ENCODE measurements at places on chromosomes 11 and 22.

- no peak for DNase-seq
Measured at GRCh38 chr11:20450829-20451228, 63.3 kb downstream of the PRMT3 start.

DNA sequence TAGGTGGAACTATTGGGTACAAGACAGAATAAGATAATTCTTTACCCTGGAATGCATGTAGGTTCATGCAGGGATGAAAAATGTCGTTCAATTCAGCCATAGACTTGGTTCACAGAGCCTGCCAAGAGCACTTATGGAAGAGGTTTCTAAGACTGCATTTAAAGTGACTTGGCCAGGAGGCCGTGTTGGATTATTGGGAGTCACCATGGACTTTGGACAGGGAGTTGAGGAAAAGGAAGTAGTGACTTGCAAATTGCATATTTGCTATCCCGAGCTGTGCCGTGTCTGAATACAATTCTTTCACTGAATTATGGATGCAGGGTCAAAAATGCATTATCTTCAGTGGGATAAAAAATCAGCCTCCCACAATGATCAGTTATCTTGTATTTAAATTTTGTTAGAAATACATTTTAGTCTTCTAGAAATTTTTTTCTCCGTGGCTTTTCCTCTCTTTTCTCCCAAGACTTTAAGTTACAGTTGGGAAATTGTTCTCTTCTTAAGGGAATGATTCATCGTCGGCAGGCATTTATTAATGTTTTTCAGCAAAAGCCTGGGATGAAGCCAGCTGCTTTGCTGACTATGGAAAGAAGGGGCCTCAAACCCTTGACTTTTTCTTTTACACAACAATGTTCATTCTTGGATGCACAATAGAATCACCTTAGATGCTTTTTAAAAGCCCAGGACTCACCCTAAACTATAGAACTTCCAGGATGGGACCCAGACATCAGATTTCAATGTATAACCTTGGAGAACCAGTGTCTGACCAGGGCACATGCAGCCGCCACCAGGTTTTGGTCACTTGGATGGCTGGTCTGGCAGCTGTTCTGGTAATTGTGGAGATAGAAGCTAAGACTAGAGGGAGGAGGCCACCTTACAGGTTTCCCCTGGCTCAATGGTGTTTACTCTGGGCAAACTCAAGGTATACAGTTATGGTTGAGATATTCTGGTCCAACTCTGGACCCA lies 70.8 kb downstream of the FAT3 start:
- no peak for DNase-seq

DNA sequence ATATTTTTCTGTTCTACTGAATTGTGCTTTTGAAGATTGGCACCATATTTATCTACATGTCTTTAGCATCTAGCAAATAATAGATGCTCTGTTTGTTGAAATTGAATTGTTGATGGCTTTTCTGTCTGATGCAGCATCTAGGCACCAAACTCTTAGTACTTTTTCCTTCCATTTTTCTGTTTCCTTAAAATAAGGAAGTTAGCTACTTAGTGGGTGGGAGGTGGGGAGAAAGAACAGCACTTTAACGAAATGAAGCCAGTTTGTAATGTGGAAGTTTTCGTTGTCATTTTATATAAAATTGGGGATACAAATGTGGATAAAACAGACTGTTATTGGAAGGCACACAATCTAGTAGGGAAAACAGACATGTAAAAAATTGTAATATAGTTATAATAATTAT lies 76.6 kb downstream of the HIPK3 start:
- DNase-seq, result no peak

GRCh38 chr11:64633555-64634159 lies 42.6 kb downstream of the SLC22A12 start:
- no peak for DNase-seq

GRCh38 chr11:130728185-130729180 lies 187.8 kb downstream of the SNX19 start:
- DNase-seq, result no peak

DNA sequence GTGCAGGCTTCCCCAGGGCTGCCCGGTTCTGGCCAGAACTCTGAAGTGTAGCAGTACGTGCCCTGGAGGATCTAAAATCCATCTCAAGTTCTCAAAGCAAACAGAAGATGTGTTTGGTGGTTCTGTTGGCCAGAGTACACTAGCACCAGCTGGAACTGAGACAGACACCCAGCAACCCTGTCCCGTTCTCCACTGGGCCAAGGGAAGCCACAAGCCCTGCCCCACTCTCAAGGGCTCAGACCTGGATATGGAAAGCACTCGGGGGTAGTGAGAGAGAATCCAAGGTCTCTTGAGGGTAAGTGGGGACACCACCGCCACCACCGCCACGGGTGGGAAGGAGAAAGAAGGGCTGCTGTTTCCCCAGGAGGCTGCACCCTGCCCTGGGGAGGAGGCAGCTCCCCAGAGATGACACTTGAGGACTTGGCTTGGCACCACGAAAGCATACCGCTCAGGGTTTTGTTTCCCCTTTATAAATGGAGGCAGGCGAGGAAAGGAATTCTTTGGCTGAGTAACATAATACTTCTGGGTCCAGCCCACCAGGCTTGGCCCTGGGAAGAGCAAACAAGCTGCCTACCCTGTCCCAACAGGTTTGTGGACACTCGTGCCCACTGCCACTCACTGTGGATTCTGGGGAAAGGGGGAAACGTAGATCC lies 56.1 kb upstream of the POU2AF1 start:
- DNase-seq, result no peak

GRCh38 chr11:113263458-113264259 lies 50.7 kb upstream of the TTC12 start:
- DNase-seq, result no peak

DNA sequence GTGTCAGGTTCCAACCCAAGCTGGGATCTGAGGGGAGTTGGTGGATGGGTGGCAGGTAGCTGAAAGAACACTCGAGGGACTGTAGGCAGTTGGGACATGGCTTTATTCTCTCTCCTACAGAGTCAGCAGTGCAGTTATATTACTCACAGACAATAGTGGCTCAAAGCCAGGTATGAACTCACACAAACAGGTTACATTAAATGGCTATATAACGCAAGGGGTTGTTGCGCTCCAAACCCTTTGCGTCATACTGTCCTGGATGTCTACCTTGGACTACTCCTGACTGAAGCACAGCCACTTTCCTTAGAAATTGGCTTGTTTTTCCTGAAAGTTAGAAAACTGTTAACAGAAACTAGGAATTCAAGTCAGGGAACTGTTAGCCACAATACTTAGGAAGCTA lies 66.4 kb upstream of the OR4B1 start:
- DNase-seq, result no peak

- DNase-seq, result no peak
Measured at GRCh38 chr11:121300313-121300971, 7.9 kb downstream of the SC5D start.

All from CD4-positive, alpha-beta T cell treated with Interleukin-6 at 100 ng/mL for 8 hours (primary cell).